ENCODE measurements at places on chromosomes 12 and 14.

DNA sequence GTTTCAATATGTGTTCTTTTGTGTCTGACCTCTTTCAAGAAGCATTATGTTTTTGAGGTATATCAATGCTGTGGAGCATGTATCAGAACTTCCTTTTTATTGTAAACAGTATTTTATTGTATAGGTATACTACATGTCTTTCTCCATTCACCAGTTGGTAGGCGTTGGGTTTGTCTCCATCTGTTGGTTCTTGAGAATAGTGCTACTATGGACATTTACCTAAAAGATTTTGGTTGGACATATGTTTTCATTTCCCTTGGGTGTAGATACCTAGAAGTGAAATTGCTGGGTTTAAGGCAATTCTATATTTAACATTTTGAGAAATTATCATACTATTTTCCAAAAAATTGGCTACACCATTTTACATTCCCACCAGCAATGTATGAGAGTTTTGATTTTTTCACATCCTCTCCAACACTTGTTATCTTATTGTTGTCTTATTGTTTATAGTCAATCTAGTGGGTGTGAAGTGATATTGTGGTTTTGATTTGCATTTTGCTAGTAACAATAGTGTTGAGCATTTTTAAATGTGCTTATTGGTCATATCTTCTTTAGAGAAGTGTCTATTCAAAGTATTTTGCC lies 409.2 kb downstream of the IPO8 start:
- no peak for DNase-seq

GRCh38 chr12:130849561-130850417 lies 10.7 kb upstream of the STX2 start:
- DNase-seq, result no peak

- no peak for DNase-seq
These were observed 204.5 kb upstream of the SFSWAP start for GRCh38 chr12:131506426-131506825.

GRCh38 chr14:95365401-95365800 lies 45.7 kb upstream of the CLMN start:
- no peak for DNase-seq

- DNase-seq, result no peak
These were observed 713.2 kb downstream of the FLRT2 start for GRCh38 chr14:86243158-86243557.

DNA sequence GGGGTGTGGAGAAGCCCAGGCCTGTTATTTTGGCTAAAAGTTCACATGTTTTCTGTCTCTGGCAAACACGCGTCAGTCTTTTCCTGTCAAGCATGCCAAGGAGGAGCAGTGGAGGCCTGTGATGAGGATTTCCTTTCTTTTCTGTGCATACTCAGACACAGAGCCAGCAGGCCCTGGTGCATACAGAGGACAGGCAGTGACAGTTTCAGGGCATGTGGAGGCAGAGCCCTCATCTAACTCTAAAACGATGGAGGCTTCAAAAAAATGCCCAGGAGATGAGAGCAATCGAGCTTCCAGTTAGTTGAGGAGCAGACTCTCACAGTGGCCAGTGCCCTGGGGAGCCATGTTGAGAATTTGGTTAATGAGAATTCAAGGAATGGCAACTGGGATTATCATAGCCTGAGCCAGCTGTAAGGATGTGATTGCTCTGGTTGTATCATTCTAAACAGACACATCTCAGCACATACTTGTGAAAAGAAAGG lies 66.5 kb downstream of the TRAFD1 start:
- DNase-seq, result no peak

GRCh38 chr14:92676403-92677086 lies 71.9 kb downstream of the LGMN start:
- DNase-seq, result no peak

GRCh38 chr12:1348606-1349005 lies 245.8 kb downstream of the FBXL14 start:
- no peak for DNase-seq

All from activated CD4-positive, alpha-beta T cell treated with anti-CD3 and anti-CD28 coated beads for 1 hour (primary cell).